ENCODE measurements at places on chromosomes 7 and 10. TPM values are rescaled to one million over a fixed set of nuclear protein-coding genes. Genes with fewer than 3 reads are reported as not detected.

OR2AE1 gene
- not detected for total RNA-seq

SYNPO2L gene
- not detected for total RNA-seq

MMRN2 gene
- not detected for total RNA-seq

IFIT1B gene
- not detected for total RNA-seq

NEUROG3 gene
- not detected for total RNA-seq

HABP2 gene
- total RNA-seq, result not detected

ASZ1 gene
- total RNA-seq, result not detected

CYP3A5 gene
- total RNA-seq, result not detected

ZCCHC24 gene
- 0.94 TPM for total RNA-seq

TEX47 gene
- not detected for total RNA-seq

LRRTM3 gene
- not detected for total RNA-seq

ZNF783 gene
- total RNA-seq, result 26.2 TPM

ANKRD22 gene
- 0.43 TPM for total RNA-seq

DOCK4 gene
- total RNA-seq, result 0.28 TPM

LIMK1 gene
- 15.9 TPM for total RNA-seq

DAGLB gene
- total RNA-seq, result 22.6 TPM

GNAT3 gene
- not detected for total RNA-seq

SPDYE5 gene
- total RNA-seq, result 0.13 TPM
